Stimulated activated CD4-positive, alpha-beta T cell treated with anti-CD3 and anti-CD28 coated beads, Interleukin-15, amount 100 ng/mL, for 1 hour (primary cell): ENCODE measurements at places on chromosomes 16 and 17.

DNA sequence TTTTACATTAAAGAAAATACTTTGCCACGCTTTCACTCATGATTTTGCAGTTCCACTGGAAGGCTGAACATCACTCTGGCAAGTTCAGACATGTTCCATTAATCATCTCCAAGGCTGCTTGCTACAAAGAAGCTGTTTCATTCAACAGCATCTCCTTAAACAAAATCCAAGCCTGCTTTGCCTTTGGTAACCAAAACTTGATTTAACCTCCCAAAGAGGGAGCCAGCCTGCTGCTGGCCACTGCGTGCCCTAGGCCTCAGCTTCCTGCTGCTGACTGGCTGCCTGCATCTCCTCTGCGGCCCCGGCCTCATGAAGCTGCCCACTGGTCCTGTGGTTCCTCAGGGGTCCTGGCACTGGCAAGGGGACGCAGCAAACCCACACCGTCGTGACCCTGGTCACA lies 31.8 kb downstream of the ANKRD11 start:
- DNase-seq = no peak

DNA sequence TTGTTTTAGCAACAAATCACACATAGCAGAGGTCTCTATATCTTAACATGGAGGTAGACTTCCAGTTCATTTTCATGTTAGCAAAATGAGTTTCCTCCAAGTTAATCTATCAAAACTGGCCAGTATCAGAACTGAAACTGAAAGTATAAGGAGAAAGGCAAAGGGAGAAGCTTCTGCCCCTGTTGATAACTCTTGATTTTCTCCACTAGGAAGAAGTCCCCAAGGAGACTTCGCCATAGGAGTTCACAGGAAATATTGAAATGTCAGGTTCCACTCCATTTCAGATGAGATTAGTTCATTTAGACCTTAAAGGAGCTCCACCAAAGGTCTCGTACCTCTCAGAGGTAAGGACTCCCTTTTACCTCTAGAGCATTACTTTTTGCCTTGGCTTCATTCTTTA lies 1.2 kb upstream of the OGFOD3 start:
- no peak for DNase-seq

- DNase-seq = no peak
Observed at GRCh38 chr16:6446370-6446769, 886.3 kb upstream of the RBFOX1 start.

DNA sequence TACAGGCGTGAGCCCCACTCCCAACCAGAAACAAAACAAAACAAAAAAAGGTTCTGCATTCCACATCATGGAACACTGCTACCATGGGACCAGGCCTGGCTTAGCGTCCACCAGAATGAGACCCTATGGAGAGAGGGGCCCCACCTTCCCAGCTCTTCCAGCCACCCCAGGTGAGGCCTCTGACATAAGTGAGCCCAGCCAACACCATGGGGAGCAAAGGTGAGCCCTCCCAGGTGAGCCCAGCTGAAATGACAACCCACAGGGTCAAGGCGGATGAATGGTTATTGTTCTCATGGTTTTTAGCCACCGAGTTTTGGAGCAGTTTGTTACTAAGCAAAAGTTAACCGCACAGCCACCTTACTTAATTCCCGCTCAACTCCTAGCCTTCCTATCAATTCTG lies 16.3 kb downstream of the LGALS3BP start:
- DNase-seq = no peak

DNA sequence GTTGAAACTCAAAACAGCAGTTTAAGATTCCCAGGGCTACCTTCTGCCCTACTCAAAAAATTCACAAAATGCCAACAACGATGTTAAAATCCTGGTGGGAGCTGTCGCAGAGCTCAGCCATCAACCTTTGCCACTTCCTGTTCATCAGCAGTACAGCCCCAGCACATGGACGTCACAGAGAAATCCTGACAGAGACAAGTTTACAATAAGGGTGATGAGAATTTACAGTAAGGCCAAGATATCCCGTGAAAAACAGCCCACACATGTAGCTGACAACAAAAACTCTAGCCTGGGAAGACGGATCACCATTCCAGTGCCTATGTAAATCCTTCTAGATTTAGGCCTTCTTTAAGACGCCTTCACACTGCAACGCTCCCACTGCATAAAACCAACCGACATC lies 18.8 kb downstream of the USP22 start:
- DNase-seq = no peak

DNA sequence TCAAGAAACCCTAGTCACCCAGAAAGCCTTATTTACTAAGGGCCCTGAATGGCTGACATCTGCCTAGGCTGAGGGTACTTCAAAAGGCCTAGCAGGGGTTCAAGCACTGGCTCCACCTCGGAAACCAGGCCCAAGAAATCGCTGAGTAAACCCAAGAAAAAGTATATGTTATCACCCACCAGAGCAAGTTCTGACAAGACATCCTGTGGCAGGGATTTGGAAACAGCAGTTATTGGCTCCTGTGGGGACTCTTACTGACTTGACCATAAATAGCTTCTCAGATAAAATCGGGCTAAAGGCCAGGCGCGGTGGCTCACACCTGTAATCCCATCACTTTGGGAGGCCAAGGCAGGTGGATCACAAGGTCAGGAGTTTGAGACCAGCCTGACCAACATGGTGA lies 12.2 kb downstream of the ATP6V0D1 start:
- DNase-seq = no peak

DNA sequence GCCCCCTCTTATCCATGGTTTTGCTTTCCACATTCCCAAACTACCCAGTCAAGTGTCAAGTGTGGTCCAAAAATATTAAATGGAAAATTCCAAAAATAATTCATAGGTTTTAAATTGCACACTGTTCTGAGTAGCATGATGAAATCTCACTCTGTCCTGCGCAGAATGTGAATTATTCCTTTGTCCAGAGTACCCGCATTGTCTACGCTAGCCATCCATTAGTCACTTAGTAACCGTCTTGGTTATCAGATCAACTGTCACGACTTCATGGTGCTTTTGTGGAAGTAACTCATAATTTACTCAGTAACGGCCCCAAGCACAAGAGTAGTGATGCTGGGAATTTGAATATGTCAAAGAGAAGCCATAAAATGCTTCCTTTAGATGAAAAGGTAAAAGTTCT lies 94.9 kb downstream of the SLC39A11 start:
- no peak for DNase-seq

GRCh38 chr16:61323456-61323855 lies 712.8 kb downstream of the CDH8 start:
- DNase-seq = no peak

GRCh38 chr16:79171504-79171903 lies 429.0 kb downstream of the MAF start:
- DNase-seq = no peak

DNA sequence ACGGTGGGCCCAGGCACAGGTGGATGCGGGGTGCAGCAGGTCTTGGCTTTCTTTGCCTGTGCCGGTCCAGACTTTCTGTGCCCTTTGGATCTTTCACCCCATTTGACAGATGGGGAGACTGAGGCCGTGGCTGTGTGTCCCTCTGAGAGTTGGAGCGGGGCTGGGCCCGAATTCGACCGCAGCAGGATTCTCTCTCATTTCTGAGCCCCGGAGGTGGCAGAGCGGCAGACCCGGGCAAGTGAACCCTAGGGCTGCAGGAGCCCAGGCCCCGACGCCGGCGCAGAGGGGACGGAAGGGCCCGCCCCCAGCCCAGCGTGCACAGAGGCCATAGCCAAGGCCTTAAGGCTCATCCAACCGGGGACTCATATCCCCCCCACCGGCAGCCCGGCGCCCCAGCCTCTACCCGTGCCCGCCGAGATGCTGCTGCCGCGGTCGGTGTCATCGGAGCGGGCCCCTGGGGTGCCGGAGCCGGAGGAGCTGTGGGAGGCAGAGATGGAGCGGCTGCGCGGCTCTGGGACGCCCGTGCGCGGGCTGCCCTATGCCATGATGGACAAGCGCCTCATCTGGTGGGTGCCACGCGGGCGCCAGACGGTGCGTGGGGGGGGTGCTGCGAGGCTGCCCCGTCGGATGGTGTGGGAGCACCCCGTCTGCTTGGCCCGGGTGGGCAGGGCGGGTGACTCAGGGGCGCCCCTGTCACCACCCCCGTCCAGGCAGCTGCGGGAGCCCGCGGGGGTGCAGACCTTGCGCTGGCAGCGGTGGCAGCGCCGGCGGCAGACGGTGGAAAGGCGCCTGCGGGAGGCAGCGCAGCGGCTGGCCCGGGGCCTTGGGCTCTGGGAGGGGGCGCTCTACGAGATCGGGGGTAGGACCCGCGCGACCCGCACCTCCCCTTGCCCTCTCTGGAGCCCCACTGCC lies 857 bp downstream of the TMC8 start:
- DNase-seq = no peak

DNA sequence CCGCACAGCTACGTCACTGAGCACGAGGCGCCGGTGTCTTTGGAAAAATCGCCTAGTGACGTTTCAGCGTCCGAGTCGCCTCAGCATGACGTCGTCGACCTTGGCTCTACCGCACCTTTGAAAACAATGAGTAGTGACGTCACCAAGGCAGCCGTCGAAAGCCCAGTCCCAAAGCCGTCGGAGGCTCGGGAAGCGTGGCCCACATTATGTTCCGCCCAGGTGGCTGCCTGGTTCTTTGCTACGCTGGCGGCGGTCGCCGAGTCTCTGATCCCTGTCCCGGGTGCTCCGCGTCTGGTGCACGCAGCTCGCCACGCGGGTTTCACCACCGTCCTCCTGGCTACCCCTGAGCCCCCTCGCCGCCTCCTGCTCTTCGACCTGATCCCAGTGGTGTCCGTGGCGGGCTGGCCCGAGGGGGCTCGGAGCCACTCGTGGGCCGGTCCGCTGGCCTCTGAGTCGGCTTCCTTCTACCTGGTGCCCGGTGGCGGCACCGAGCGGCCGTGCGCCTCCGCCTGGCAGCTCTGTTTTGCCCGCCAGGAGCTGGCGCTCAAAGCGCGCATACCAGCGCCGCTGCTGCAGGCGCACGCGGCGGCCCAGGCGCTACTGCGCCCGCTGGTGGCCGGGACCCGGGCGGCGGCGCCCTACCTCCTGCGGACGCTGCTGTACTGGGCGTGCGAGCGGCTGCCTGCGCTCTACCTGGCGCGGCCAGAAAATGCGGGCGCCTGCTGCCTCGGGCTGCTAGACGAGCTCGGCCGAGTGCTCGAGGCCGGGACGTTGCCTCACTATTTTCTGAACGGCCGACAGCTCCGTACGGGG lies 1.5 kb downstream of the TMEM102 start:
- peak; percentile 76 for DNase-seq

DNA sequence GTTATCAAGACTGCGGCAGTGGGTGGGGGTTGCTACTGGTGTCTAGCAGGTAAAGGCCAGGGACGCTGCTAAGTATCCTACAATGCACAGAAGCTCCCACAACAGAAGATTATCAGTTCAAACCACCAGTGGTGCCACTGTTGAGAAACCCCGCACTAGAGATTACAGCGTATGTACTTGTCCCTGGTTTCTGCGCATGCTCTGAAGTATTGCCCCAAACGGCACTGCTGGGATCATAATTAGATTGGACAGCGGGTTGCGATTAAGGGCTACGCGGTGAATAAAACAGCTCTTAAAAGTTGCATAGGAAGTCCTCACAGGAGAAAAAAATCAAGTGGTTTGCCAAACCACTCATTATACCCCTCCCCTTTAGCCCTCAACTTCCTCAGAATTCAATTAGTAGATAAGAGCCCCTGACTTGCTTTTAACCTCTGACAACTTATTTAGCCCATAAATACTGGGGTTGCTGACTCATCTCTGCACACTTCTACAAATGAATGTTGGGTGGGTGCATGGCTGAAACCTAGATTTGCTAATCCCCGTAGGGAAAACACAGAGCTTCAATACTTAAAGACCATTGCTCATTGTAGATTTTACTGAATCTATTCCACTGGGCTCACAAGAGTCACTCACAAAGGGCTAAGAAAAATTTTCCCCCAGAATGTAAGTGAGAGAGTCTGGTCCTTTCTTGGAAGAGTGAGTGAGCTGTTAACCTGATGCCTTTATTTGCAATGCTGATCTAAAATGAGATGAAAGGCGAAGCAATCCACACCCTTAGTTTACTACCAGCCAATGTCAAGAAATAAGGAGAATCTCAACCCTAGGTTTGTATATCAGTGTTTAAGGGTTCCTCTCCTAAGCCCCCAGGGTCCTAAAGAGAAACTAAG lies 91.8 kb downstream of the RGS9 start:
- no peak for DNase-seq

DNA sequence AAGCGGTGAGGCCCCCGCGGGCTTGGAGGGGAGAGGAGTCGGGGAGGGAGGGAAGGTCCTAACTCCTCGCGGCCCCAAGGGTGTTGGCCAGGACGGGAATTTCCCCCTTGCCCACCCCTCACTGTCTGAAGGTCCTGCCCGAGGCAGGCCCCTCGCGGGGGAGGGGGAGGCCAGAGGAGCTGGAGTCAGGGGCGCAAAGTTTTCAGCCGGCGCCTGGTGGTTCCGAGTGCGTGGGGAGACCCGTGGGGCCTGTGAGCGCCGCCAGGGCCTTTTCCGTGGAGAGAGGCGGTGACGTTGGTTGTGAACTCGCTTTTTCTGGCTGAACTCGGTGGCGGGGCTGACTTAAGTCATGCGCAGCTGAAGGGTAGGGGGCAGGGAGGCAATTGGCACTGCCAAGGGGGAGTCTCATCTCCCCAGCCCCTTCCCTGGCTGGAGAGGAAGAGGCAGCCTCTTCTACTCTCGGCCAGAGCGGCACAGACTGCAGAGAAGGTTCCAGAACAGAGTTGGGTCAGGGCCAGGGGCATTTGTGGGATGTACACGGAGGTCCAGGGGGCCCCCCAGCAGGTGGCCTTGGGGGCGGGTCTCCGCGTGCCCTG lies 1.5 kb downstream of the CACNA1H start:
- no peak for DNase-seq

DNA sequence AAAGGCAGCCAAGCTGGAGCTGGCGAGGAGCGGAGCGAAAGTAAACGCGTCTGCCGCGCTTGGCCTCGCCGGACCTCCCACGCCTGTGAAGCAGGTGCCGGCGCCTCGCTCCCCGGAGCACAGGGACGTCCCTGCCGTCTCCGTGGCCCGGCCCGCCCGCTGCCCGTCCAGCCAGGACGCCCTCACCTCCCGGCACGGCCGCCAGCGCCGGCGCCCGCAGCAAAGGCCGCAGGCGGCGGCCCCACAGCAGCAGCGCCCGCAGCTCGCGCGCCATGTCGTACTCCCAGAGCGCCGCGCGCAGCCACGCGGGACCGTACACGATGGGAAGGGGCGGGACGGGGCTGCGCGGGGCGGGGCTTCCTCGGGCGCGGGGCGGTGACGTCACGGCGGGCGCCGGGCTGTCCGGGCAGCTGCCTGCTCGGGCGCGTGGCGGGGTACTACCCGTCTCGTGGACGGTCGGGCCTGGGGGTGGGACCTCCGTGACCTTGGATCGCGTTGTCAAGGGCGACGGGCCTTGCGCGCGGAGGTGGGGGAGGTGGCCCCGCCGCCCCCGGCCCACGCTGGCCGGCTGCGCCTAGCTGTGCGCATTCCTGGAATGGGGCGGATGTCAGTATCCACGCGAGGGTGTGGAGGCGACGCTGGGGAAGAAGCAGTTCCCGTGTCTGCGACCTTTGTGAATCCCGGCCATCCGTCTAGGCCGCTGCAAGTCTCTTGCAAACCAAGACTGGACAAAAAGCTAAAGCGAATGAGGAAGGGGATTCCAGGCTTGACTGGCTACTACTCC lies at the start of gene TRAP1:
Gene TRAP1 (minus strand): TSS at position 290 of the 784 bp plus-strand sequence. CDS start 16 bp downstream, at position 274.
- peak; percentile 96 for DNase-seq

DNA sequence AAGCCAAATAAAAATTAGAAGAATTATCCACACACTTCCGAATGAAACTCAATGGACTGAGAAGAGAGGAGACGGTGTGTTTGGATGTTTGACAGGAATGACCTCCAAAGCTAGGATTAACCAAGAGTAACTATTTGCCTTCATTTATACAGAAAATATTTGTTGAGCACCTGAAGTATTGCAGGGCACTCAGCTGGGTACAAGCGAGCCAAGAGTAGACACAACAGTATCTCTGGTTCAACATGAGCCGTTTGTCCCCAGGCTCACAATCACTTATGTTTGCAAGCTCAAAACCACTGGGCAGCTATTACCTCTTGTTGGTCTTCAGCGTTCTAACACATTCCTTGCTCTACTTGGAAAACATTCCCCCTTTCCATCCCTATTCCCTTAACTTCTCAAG lies 38.8 kb downstream of the MAF start:
- DNase-seq = no peak
